ENCODE measurements at places on chromosomes 3 and 15. TPM values are rescaled to one million over a fixed set of nuclear protein-coding genes. Genes with fewer than 3 reads are reported as not detected.

GRCh38 chr15:58793862-58794261 lies 22.8 kb downstream of the MINDY2 start:
- ATAC-seq, result no peak

DNA sequence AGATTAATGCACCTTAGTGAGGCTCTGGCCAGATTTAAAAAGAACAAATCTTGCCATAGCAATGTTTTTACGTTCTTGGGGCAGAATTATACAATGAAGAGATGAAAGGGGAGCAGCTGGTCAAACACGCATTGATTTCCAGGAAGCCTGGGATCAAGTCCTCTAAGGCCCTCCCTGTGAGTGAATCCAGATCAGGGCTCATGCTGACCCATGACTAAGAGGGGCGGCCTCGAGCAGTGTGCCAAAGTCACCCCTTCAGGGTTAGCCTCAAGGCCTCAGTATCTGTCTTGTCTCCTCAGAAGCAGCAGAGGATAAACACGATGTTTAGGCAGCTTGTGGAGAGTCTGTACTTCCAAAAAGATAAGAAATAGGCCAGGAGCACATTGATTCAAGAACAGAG lies 9.3 kb upstream of the RBP1 start:
- no peak for ATAC-seq

DNA sequence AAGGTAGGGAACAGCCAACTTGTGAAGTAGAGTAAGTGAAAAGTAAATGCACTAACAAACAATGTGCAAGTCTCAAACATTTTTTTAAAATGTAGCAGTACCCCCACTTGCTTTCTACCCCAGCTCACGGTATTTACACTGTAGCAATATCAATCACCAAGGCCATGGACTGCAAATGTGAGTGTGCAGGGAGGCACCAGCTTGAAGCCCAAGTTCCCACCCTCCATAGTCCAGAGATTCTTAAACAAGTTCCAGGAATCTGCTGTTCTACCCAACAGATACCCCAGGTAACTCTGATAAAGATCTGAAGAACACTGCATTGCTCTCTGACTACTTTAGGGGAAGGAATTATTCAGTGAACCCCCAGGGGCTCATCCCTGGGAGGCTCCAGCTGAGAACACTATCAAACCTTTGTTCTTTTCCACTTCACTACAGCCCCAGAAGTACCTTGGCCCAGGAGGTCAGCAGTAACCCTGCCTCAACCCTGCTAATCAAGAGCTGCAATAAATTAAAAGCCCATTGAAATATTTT lies 86.1 kb downstream of the FOXP1 start:
- ATAC-seq, result no peak

DNA sequence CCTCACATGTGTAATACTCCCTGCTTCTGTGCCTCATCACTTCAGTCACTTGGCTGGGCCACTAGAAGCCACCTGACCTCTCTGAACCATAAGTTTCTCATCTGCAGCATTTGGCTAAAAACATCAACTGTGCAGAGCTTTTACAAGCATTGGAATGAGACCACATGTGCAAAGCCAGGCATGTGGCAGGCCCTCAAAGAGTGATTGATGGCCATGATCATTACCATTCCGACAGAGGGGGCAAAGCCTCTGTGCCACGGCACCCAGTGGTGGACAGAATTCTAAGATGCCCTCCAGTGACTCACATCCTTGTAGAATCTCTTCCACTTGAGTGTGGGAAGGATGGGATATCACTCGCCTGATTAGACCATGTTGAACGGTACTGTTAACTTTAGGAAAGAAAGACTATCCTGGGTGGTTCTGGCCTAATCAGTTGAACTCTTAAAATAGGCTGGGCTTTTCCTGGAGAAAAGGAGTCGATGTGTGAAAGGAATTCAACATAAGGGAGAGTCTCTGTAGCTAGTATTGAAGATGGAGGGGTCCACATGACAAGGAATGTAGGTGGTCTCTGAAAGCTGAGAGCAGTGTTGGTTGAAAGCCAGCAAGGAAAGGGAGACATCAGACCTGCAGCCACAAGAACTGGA lies 13.5 kb downstream of the CDCP1 start:
- no peak for ATAC-seq

DNA sequence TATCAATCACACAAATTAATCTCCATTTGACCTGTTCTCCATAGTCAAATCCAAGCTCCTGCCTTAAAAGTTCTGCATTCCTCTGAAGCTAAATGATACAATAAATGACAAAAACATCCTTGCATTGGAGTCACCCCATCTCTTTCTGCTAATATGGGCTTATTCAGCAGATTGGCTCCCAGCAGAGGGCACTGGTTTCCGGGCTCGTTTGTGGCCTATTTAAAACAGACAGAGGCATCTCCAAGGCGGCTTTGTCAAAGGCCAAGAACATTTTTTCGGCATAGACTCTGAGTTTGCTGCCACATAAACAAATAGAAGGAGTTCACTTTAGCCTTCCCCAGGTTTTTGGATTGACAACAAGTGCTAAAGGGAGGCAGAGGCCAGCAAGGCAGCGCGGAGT lies 204.4 kb upstream of the RASGRP1 start:
- ATAC-seq, result no peak

DNA sequence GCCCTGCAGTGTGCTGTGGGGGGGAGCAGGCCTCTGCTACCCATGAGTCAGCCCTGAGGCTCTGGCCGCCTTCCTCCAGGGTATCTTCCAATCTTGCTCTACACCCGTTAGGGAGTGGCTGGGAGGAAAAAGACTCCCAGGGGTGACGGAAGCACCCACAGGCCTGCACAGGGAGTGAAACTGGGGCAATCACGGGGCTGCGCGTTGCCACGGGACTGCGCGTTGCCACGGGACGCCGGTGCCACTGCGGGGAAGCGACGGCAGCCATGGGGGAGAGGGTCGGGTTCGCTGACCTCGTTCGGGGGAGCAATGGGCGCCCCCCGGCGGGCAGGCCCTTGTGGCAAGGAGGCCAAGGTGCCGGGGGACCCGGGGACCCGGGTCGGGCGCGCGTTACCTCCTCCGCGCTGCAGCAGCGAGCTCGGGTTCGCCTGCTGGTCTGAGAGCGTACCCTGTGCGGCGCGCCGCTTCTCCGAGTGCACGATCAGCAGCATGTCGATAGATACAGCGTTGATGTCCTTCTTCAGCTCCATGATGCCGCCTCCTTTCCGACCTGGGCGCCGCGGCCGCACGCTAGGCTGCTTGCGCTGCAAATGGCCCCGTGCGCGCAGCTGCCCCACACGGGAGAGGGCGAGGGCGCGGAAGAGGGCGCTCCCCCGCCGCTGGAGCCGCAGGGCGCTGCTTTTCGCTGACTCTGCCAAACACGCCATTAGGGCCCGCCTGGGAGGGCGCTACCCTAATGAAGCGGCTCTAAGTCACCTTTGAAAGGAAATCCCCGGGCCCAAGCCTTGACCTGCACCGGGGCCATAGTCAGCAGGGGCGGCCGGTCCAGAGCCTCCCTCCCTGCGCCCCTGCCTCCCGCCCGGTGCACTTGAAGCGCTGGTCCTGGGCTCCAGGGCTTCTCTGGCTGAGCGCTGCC lies at the start of gene KY:
Gene KY, minus strand, starts transcription at position 592 of the 916 bp plus-strand sequence. Its CDS starts 62 bp downstream, at position 530.
- ATAC-seq, result peak; percentile 69

GRCh38 chr3:120198305-120198878 lies 86.6 kb downstream of the GPR156 start:
- ATAC-seq, result no peak

Gene GOLGA6D
- not detected for total RNA-seq

GRCh38 chr3:12148183-12148940 lies 10.3 kb downstream of the TIMP4 start:
- peak; percentile 16 for ATAC-seq

DNA sequence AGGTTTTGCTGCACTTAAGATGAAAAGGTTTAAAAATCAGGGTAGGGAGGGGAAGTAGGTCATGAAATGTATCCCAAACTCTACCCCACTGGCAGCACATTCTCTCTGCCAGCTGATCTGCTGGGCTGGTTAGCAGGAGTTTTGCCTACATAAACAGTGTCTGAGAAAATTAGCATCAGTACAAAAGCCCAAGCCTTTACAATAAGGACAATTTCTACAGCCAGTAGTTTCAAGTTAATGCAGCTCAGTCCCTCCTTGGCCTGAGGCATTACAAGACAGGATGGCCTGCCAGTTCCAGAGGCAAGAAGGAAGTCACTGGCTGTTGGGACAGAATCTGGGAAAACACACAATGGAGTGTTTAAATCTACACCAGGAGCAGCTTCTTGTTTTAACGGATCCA lies 32.8 kb downstream of the NCEH1 start:
- ATAC-seq, result no peak

DNA sequence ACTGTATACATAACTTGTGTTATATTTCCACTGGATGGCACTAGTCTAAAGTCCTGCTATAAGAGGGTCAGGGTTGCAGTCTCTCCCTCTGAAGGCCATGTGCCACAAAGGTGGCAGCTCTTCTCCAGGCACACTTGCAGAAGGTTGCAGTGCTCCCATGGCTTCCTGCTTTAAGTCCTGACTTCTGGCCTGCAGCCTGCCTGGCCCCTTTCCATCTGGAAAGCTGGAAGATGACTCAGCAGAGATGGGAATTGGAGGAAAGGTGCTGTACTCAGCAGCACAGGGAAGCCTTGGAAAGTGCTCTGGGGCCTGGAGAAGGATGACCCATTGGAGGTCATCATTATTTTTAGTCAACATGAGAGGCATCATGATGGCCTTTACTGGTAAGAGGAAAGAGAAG lies 40.9 kb upstream of the MRPL3 start:
- ATAC-seq, result peak; percentile 75

Gene STAB1
- total RNA-seq, result 76.2 TPM

DNA sequence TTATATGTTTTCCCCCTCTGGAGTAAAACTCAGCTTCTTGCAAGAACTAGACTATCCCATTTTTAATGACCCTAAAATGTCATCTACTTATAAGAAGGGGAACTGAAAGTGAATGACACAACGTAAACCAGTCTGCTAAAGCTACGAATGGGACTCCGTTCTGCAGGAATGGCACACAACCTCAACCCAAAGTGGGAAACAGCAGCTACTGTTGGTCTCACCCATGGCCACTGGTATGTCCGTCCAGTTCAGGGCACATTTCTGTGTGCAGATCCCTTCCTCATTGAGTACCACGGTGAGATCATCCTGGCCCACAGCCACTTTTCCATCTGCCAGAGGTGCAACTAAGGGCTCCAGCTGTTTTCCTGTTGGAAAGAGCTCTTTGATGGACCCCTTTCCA lies 23.8 kb downstream of the VPS39 start:
- peak; percentile 36 for ATAC-seq

Gene DLEC1
- total RNA-seq, result 0.78 TPM

DNA sequence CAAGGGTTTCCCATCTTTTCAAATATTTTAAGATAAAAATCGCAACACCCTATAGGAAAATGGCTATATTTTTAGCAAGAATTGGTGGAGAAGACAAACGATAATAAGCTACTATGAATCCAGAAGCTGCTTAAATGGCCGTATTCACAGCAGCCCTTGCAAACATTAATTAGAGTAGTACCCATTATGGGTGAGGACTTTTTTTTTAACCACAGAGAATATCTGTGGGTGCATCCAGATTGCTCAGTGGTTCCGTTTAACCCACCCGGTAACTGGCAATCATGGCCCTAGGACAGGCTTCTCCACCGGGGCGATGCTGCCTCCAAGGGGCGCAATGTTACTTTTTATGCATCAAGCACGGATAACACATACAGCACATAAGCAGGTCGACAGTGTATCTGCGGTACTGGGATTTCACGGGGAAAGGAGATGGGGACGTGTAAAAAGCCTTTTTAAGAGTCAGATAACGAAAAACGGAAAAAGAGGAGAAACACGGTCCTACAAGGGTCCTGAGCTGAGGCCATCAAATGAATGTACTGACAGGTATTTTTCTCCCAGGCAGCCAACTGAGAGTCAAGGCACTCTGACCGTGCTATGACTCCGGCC lies 968 bp upstream of the TMEM266 start:
- no peak for ATAC-seq

Gene CLDN16
- not detected for total RNA-seq

- no peak for ATAC-seq
Observed at GRCh38 chr15:46917721-46918252, 799.5 kb upstream of the SEMA6D start.

Gene STAC
- 11.4 TPM for total RNA-seq

GRCh38 chr15:80966431-80967197 lies 23.0 kb downstream of the MESD start:
- ATAC-seq, result no peak

Gene KLHL40
- not detected for total RNA-seq

- ATAC-seq, result no peak
Observed at GRCh38 chr15:60389261-60390077, 8.3 kb downstream of the ANXA2 start.

DNA sequence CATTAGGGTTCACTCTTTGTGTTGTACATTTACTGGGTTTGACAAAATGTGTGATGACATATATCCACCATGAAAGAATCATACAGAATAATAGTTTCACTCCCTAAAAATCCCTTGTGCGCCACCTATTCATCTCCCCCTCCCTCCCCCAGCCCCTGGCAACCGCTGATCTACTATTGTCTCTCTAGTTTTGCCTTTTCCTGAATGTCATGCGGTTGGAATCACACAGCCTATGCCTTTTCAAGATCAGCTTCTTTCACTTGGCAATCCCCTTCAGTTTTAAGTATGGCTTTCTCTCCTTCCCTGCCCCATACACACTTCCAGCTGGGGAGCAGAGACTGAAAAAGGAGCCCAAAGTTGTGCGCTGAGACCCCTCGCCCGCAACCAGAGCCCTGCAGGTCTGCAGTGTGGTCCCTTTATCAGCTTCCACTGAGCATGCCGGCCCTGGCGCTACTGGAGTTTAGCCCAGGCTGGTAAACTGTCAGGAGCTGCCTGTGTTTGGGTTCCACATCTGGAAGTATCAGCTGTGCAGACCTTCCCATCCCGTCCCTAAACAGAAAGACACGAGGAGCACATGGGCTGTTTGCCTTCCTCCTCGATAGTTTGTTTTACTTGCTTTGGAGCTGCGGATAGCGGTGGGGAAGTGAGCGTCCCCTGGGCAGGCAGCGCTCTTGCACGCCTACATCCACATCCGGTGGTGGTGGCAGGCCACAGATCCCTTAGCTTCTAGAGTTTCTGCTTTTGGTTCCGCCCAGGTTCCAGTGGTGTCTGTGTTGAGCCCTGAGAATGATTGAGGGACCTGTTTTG lies 12.3 kb downstream of the BOC start:
- ATAC-seq, result no peak

DNA sequence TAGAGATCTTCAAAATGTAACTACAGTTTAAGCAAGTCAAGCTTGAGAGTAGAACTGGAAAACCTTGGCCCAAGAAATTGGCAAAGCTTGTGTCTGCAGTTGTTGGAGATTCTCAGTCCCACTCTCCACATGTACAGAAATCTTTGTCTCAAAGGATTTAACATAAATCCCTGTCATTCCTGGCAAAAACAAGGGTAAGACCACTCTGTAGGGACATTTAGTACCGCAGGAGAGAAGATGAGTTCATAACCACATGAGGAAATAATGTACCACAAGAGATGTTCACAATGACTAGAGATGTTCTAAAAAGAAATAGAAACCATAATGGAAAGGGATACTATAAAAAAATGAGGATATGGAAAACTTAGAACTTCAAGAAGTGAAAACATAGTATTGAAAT lies 73.7 kb downstream of the RAB7A start:
- no peak for ATAC-seq

DNA sequence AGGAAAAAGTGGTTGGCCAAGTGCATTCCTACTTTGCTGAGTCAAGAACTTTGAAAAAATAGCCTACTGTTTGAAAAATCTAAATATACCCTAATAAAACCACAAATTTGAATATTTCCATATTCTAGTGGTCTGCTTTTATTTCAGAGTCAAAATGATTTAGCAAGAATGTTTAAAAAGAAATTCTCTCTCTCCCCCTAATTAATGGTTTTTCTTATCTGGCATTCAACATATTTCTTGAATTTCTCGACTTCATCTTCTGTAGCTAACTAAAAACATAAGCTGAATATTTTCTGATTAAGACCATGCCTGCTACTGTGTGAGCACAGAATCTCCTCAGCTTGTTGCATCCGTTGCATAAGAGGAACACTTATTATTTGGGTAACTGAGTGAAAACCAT lies 563.5 kb upstream of the TBL1XR1 start:
- ATAC-seq, result no peak

All from gastroesophageal sphincter (tissue), 4 donors.